NCI-H748 treated with DMSO at 0.1 percent for 48 hours (cell line): ENCODE measurements at places on chromosomes 7 and 10.

DNA sequence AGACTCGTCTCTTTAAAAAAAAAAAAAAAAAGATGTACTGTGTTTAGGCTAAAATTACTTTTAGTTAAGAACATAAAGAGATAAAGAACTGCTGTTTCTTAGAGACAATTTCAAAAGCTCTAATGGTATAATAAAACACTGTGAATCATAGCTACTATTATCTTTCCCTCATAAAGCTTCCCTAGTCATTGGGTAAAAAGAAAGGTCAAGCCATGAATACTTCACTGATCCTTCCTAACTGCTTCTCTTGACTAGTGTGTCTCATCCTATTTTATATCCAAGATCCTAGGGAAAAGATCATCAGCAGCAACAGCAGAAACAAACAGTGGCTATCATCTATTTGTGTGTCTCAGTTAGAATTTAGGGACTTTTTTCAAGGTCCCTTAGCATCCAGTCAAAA, 10.5 kb downstream of the YME1L1 start:
- no peak for DNase-seq

- peak; percentile 23 for DNase-seq
Measured at GRCh38 chr10:101829561-101830315, 11.5 kb upstream of the OGA start.

DNA sequence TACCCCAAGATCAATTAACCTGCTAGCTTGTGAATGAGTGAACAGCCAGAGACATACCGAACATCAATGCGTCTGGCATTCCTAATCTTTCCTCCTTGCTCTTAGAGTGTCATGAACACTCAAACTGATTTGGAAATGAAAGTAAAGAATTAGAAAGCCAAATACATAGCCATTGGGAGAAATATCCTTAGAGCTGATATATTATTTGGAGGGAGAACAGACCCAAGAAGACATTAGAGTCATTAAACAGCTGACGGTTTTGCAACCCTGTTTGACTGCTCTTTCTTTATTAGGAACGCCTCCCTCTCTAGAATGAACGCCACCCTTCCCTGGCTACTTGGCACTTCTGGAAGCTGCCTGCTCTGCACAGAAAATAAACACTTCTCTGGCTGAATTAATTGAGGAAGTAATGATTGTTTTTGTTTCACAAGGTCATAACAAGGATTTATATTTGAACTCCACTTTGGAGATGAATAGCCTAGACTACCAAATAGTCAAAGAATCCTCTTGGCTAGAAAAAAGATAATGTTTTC, 42.8 kb downstream of the CTTNBP2 start:
- no peak for DNase-seq

DNA sequence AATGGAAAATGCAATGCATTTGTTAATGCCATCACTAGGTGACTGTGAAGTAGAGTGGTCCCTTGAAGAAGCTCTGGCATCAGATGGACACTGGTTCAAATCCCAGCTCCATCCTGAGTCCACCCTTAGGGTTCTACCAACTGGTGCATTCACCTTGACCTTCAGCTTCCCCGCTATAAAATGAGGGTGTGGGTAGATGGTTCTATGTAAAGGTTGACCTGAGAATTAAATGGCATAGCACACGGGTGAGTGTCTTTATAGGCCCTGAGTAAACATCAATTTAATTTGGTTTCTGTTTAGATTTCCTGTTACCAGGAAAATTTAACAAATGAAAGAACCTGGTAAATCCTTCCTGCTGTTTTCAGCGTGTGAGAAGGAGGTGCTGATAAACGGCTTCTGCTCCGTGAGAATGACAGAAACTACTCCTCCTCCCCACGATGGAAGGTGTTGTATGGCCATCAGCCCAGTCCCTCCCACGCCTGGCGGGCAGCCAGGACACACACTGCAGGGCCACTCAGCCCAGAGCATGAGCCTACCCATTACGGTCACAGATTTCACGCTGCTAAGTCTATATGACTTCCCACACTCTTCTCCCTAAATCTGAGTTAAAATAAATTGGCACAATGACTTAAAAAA, 210.1 kb downstream of the TNS3 start:
- DNase-seq: peak; percentile 84

- DNase-seq: no peak
Measured at GRCh38 chr10:75476569-75476968, 45.1 kb downstream of the LRMDA start.

DNA sequence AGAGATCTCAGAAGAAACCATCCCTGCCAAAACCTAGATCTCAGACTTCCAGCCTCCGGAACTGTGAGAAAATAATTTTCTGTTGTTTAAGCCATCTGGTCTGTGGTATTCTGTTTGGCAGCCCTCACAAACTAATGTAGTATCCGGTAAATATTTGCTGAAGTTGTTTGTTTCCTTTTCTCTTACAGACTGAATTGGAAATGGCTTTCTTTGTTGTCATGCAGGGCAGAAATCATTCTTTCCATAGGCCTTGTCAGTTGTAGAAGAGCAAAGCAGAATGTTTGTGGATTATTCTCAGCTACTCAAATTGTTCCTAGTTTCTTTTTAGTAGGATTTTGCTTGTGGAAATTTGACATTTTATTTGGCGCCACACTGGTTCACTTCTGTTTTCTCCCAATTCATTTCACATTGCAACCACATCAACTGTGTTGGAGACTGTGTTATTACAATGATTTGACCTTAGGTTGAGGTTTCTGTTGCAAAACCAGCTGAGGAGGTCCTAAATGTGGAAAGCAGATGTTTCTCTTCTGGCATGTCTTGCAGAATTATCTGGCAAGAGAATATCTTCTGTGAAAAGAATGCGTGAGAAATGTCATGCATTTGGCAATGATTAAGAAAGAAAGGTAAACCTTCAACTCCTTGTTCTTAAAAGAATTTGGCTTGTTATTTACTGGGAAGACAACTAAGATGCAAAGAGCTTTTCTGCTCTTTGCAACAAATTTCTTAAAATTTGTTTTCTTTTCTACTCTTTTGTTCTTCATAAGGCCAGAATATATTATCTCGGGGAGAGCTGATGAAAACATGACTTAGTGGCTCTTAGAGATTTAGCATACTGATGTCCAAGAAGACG, 25.8 kb downstream of the ACTA2 start:
- DNase-seq: no peak

GRCh38 chr7:33952824-33953223, 47.5 kb downstream of the BMPER start:
- no peak for DNase-seq

DNA sequence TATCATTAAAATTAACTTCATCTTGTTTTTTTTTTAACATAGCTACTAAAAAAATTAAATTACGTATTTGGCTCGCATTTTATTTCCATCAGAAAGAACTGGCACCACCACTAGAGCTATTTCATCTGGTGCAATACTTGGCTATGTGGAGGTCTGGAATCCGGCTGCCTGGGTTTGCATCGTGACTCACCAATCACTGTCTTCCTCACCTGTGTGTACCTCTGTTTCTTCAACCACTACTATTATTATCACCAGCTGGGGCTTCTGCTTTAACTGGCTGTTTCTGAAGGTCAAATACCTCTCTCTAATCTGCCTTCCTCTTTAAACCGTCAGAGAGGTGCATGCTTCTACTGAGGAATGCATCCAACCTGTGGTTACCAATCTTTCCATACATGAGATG, 6.5 kb downstream of the WDR91 start:
- DNase-seq: no peak

DNA sequence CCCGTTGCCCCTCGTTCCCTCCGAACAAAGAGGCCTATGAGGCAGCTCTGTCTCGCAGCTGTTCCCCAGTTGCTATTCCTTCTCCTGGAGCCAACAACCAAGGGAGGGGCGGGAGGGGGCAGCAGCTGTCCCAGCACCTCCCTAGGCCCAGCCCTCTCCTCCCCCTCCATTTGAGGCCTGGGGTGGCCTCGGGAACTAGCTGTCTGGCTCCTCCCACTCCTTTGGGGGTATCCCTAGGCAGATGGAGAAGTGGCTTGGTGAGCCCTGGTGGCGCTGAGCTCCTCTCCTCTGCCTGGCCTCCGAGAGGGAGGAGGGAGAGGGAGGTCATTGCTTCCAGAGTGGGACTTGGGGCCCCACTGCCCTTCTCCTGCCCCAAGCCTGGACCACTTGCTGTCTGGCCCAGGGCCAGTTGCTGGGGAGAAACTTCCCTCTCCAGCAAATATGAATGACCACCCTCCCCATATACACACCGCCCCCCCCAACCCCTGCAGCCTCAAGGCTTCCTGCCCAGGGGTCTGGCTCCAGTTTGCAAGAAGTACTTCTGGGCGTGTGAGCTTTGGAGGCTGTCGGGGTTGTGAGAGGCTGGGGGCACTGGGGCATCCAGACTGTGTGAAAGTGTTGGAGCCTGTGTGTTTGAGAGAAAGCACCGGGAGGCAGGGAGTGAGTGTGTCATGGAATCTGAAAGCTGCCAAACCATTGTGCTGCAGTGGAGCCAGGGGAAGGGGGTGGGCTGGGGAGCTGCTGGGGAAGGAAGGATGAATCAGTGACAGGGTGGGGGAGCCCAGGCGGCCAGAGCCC, 3.1 kb downstream of the FLNC start:
- DNase-seq: no peak

- DNase-seq: no peak
Measured at GRCh38 chr7:31955021-31955420, 115.2 kb downstream of the PDE1C start.

DNA sequence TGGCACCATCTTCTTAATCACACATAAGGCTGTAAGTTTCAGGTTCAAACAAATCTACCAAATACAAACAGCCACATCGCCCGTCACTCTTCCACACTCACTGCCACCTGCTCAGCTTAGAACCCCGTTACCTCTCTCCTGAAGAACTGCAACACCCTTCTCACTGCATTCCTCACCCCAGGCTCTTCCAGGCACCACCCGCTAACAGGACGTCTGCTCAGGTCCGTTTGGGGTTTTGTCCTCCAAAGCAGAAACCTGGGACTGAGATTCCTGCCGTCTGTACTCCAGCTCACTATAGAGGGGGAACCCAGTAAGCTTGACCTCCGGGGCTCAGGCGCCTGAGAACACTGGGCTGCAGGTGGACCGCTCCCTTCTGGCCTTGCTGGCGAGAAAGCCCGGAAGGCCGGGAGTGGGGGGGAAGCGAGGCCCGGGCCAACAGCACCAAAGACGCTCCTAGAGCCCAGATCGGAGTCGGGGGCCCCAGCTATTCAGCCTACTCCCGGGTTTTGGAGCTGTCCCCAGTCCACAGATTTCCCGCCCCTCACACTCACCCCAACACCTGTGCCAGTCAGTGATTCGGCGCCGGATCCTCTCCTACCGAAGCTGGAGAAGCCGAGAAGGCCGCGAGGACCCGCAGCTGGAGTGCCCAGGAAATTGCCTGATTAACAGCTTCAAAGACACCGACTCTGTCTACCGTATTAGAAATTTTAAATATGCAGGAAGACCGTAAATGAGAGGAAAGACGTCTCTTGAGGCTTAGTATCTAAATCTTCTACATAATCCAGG, at the start of gene AP3M1:
TSS of gene AP3M1 (minus strand) at position 625 of the 786 bp plus-strand sequence. CDS start 12,449 bp downstream, outside the sequence.
- no peak for DNase-seq

DNA sequence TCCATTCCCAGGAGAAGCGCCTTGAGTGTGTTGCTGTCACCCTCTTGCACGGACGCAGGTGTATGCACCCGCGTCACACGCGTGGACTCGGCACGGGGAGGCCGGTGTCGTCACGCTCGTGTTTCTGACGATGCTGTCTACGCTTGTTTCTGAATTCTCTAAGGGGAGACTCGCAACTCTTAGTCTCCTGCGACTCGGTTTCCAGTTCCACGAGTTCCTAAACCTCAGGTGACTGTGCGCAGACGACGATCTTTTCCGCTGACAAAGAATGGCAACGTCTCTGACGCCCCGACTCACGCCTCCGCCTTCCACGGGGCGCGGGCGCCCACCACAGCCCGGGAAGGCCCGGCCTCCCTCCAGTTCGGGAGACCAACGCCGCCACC, 579 bp downstream of the IDI1 start:
- DNase-seq: no peak

DNA sequence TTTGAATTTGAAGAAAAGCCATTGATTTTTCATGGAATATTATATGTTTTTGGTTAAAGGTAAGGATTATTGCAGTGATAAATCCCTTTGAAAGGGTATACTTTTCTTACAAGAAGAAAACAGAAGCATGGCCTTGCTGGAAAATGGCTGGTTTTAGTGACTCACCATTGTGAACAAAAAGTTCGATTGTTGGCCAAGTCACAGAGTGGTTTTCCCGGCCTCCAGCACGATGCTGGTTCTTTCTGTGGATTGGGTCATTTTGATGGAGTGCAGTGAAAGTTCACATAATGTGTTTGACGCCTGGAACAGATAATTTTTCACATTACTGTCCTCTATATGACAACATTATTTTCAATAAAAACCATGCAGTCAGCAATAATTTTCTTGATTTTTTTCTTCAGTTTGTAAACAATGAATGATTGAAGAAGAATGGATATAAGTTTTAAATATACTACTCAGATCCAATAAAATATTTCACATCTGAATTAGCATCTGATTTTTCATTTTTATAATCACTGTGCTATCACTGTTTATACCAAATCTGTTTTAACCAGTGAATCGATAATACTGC, 60.9 kb downstream of the RBM20 start:
- no peak for DNase-seq

GRCh38 chr10:96138102-96138501, 8.0 kb downstream of the ZNF518A start:
- DNase-seq: no peak

DNA sequence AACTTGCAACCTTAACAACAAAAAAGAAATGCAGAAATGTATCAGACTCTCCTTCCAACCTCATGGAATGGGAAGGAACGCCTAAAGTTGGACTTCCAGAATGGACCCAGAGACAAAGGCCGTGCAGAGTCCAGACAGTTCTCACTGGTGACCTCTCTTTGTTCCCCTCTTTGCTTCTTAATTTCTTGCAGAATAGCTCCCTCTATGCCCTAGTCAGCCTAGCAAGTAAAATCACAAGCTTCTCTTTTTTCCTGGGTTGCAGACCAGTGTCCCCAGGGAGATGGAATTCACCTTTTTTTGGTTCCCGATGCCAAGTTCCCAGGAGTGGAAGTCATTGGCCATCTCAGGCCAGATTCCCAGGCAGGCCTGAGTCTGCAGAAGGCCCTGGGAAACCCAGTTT, 278.0 kb downstream of the CCSER2 start:
- DNase-seq: no peak

GRCh38 chr7:121020249-121020988, 31.9 kb downstream of the CPED1 start:
- no peak for DNase-seq

- DNase-seq: no peak
Measured at GRCh38 chr7:108280136-108280535, 150.0 kb upstream of the LAMB4 start.

DNA sequence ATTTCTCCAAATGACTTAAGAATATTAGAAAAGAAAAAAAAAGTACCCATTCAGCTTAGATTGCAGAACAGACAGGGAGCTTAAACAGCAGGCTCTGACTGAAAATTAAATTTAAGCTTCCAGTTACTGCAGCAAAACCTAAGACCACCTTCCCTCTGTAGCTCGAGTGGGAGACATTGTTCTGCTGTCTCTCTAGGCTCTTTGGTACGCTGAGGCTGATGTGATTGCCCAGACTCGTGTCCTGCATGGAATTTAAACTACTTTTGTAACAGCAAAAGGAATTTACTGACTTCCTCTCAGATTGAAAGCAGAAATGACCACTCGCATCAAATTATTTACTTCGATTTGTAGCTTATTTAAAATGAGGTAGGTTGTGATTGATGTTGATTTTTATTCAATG, 124.6 kb downstream of the LRRTM3 start:
- no peak for DNase-seq
